Activated CD4-positive, alpha-beta T cell treated with anti-CD3 and anti-CD28 coated beads, Interleukin-2, amount 10 ng/mL, durations not matched to agents 7 days and 5 days (primary cell): ENCODE measurements at places on chromosomes 6 and 20. TPM values are rescaled to one million over a fixed set of nuclear protein-coding genes. Genes with fewer than 3 reads are reported as not detected.

GRCh38 chr20:819680-820322, 13.7 kb upstream of the FAM110A start:
- no peak for DNase-seq

DNA sequence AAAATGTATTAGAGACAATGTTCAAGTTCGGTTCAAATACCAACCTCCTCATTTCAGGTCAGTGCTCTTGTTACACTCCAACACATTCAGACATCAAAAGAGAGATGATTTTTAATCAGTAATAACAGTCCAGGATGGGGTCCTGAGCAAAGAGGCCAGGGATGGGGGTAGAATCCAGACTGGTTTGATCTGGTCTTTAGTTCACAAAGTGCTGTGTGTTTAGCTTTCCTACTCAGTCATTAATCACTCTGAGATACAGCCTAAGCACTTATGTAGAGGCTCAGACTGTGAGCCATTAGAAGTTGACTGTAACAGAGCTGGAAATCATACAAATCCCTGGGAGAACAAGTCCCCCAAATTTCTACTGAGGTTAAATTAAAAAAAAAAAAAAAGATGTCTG, 241.6 kb downstream of the PTPRK start:
- DNase-seq, result no peak

- DNase-seq, result no peak
Measured at GRCh38 chr6:24848461-24848860, 49.7 kb upstream of the ARMH2 start.

GRCh38 chr6:14281811-14282660, 164.5 kb downstream of the CD83 start:
- no peak for DNase-seq

- no peak for DNase-seq
Measured at GRCh38 chr6:88163616-88164015, 2.5 kb downstream of the CNR1 start.

DNA sequence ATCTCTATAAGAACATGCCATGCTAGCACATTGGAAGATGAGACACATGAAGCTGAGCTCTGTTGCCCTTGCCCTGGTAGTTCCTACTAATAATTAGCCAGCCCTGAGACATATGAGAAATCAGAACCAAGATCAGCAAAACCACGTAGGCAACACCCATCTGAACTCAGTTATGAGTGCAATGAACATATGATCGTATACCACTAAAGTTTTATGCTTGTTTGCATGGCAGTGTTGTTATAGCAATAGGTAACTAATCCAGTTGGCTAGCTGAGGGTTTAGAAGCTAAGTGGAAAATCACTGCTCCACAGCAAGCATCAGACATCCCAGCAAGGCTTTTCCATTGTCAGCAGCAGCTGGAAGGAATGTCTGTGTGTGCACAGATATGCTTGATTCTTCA, 180.7 kb downstream of the BTBD3 start:
- no peak for DNase-seq

DNA sequence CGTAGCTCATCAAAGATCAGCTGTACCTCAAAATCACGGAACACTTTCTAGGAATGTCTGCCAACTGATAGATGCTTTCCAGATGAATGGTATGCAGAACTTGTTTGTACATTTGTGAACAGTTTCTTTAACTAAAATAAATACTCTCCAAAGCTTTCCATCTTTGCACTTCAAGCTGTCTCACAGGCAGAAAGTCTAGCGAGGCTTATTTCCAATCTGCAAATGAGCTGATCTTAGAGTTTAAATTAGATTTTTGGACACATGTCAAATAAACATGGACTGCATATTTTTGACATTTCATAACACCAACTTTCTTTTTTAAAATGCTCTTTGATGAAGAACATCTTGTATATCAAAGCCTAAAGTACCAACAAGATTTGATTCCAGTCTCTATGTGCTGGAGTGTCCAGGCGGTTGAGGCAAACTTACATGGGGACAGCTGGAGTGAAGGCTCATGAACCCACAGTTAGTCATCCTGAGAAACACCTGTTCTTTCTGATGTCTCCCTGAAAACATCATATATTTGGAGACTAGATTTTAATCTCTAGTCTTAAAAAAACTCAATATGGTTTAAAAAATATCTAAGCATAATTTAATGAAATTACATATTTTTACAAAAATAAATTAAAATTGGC, 268.6 kb upstream of the AGPAT4 start:
- DNase-seq, result no peak

Gene DTD1
- 17.7 TPM for total RNA-seq

Gene TFAP2B
- total RNA-seq, result not detected
